ENCODE measurements at places on chromosomes 3 and 15.
A peak's percentile ranks its signal among the peaks of the same experiment; 100 is the strongest.

DNA sequence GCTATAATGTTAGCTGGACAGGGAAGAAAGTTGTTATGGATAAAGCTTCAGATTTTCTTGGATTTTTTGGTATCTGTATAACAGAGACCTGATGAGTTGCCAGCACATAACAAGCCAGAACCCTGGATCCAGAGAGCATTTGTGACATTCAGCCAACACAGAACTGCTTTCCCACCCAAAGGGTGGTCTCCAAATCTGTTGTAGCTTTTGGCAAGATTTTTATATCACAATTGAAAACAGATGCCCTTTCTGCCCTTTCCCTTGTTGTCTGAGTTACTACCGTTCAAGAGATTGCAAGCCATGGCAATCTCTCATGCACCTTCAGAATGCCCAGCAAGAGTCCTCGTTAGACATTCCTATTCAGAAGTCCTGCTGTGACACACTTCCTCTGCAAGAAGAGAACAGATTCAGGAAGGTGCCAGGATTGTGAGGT, 107.6 kb upstream of the FGF7 start:
- no peak for DNase-seq

- no peak for DNase-seq
Observed at GRCh38 chr15:75051191-75051608, 27.8 kb downstream of the PPCDC start.

DNA sequence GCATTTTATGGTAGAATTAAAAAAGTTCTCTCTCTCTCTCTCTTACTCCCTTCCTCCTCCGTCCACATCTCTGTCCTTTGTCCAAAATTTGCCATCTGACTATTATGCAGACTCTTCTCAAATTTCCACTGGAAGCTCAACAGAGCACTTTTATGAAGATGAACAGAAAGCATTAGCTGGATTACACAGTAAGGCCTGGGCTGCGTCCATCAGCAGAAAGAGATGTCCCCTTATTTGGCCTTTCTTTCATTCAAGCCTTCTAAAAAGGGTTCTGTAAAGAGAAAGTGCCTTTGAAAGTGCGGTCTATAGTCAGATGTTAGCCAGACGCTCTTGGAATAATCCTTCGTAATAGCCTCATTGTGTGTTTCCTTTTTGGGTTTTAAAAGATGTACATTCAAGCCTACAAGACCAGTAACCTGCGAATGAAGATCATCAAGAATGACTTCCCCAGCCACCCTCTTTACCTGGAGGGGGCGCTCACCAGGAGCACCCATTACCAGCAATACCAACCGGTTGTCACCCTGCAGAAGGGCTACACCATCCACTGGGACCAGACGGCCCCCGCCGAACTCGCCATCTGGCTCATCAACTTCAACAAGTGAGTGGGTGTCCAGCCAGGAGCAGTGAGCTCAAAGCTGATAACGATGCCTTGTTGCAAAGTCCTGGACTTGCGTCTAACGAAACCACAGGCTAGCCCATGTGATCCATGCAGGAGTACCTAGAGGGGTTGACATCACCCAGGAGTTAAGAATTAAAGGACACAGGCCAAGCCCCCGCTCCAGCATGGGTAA, 53.1 kb downstream of the MESD start:
- DNase-seq, result no peak

DNA sequence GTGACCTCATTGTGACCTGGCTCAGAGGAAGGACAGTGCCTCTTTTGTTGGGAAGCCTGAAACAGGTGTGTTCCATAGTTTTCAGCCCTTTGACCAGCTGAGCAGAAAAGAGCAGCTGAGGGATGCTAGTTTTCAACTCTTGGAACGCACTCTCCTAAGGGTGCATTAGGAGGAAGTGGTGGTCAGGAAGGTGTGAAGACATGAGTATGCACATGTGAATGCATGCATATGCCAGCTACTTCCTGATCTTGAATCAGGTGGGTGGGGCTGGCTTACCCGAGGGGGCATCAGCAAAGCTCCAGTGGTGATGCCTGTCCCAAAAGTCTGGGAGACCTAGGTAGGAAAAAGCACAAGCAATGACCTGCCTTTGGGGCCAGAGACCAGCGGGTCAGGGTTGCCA, 23.3 kb upstream of the CEMIP start:
- no peak for DNase-seq

- no peak for DNase-seq
Observed at GRCh38 chr3:45659661-45660566, 29.3 kb upstream of the SACM1L start.

GRCh38 chr3:169660709-169661360, 2.7 kb downstream of the MECOM start:
- no peak for DNase-seq

DNA sequence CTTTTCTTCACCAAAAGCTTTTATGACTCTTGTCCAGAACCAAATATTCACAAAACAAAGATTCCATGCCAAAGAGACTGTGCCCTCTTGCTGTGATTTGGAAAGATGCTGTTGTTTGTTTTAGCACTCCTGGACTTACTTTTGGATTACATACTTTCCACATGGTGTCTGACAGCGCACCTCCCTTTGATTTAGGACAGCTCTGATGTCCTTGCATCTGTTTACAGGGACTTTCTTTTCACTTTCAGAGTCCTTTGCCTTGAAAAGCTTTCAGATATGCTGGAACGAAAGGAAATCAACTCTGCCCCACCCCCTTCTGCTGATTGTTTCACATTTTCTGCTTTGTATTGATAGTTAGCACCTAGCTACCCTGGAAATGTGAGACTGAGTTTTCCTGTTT, 133.0 kb upstream of the NR2E3 start:
- DNase-seq, result no peak

- no peak for DNase-seq
Observed at GRCh38 chr3:134360046-134360445, 14.2 kb downstream of the AMOTL2 start.

- no peak for DNase-seq
Observed at GRCh38 chr15:51401872-51402517, 60.5 kb downstream of the GLDN start.

DNA sequence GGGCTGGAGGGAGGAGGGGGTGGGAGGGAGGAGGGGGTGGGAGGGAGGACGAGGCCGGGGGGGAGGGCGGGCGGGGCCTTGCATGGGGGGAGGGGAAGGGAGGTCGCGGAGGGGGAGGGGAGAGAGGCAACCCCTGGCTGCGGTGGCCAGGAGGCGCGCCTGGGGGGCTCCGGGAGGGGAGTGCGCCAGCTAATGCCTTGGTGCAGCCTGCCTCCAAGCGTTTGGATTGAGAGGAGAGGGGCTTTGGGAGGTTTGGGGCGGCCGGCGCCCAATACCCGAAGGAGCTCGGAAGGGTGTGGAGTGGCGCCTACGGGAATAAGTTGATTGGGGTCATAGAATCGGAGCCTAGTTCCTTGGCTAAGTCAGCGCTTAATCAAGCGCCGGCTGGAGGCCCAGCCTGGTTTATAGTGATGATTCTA, 557 bp downstream of the TFG start:
- DNase-seq, result peak; percentile 2

DNA sequence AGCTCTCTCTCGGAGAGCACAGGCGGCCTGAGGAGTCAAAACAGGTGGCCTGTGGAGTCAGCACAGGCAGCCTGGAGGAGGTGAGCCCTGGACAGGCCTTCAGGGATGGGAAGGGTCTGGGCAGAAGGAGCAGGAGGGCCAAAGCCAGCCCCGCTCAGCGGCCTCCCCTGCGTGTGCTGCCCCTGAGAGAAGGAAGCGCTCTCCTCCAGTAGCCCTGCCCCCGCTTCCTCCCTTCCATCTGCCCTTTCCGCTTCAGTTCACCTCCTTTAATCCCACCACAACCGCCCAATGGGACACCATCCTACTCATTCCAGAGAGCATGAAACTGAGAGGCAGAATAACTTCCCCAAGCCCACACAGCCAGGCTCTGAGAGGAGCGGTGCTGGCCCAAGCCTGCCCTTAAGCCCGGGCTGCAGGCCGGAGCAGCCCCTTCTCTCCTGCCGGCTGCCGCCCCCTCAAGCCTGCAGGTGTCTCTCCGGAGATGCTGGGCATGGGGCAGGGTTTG, 3.2 kb upstream of the NR2E3 start:
- no peak for DNase-seq

- no peak for DNase-seq
Observed at GRCh38 chr3:5194801-5195509, 7.4 kb downstream of the EDEM1 start.

DNA sequence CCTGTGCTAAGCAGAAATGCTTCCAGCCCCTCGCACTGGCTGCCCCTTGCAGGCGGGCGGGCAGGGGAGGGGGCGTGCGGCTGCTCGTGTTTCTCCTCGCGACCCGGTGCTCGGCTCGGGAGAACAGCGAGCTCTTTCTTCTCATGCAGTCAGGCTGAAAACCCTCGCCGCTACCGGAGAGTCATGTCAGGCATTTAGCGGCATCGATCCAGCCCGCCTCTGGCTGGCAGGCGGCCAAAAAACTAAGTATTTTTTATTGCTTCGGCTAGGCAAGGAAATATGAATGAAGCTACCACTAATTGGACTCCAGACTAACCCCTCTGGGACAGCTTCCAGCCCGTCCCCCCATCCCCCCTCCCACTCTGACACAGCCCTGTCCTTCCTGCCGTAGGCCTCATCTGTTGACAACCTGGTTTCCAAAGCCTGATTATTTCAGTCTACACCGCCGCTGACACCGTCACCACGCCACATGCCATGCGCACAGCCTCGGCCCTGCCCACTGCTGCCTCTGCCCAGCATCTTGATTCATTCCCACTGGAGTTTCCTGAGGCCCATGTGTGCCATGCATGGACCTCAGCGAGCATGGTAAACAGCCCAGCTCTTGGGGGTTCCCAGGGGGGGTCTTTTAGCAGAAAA, 35.3 kb downstream of the TLE3 start:
- DNase-seq, result no peak

DNA sequence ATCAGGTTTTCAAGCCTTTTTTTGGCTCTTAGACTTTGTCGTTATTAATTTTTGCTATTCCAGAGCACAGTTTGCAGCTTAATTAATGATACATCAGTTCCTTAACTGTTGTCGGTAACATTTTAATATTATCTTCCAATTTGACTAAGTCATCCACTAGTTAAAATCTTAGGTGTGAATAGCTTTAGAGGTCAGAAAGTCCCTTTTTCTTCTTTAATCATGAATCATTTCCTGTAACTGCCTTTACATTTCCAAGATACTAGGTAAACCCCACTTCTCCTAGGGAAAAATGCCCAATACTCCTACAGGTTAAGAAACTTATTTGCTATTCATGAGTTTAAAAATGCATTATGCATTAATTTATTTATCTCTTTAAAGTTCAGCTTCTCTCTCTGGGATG, 260.9 kb upstream of the CFAP20DC start:
- no peak for DNase-seq

DNA sequence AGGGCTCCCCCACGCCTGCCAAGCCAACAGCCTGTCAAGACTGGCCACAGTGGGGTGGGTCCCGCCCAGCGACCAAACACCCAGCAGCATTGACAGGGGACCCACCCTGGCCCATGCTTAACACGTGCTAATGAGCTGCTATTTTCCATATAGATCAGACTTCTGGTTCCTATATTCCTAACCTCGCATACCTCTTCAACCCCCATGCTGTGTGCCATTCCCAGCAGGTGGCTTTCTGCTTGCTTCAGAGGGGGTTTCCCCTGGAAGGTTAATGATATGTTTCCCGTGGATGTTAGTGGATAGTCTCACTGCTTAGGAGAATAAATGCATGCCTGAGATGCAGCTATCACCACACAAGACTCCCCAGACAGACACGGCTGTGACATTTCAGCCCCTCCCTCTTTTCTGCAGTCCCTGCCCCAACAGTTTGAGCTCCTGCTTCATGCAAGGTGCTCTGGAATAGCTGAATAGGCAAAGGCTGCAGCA, 37.9 kb upstream of the MGLL start:
- no peak for DNase-seq

- DNase-seq, result no peak
Observed at GRCh38 chr3:185216607-185216958, 37.3 kb downstream of the EHHADH start.

- DNase-seq, result no peak
Observed at GRCh38 chr3:187521546-187521945, 148.6 kb downstream of the SST start.

DNA sequence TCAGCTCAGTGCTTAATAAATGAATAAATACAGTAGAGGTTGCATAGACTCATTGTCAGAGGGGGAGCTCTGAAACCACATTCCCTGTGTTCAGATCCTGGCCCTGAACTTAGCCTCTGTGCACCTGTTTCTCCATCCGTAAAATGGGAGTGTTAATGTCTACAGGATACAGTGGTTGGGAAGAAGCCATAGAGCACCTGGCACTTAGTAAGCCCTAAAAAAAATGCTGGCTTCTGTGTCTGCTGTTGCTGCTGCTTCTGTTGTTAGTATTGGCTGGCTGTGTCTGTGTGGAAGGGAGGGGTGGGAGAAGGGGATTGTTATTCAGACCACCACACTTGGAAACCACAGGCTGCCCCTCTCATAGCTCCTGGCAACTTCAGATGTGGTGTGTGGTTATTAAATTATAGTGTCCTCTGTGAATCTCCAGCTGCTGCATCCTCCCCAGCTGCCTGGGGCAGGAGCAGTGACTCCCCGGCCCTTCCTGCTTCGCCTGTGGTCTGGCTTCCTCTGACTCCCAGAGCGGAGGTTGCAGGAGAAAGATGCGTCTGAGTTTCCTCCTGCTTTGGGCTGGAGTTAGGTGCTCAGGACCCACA, 31.0 kb downstream of the FGD5 start:
- no peak for DNase-seq

DNA sequence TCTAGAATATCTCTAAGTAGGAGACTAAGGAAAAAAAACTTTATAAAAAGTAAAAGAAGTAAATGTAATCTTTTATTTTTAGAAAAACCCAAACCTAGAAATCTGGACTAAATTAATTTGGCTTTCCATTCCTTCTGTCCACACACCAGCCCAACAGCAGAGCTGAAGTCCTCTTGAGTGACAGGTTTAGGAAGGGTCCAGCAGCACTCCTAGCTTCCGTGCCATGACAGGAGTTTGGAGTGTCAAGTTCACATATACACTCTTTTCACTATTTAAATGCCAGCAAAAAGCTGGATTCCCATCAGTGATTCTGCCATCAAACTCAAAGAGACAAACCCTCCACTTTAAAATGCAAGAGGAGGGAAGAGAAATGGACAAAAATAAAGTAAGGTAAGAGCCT, 13.1 kb downstream of the PROK2 start:
- no peak for DNase-seq

DNA sequence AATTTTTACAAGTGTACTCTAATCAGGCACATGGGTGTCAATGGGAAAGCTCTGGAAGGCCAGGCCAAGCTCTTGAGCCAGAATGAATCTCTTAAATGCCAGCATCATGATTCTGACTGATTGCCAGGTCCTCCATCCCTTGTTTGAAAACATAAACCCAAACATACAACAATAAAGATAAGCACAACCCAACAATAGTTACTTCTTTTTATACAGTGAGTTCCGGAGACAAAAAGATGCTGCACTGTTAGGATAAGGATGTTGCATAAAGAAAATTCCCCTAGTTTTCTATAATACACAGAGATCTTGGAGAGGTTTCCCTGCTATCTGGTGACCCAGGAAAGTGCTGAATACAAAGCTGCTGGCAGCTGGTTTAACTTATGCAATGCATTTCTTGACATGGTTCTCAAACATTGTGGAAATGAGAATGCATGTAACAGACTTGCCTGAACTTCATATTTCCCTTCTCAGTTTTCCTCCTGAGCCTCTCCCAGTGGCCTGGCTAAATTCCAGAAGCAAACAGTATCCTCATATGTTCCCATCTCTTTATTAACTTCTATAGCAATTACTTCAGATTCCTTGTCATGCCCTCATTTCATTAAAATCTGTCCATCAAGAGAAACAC, 180.1 kb upstream of the PRICKLE2 start:
- no peak for DNase-seq

Measured in esophagus squamous epithelium (tissue), 5 donors.